ENCODE measurements at places on chromosomes 12 and 14.
A peak's percentile ranks its signal among the peaks of the same experiment; 100 is the strongest.

- no peak for DNase-seq
These were observed 192.8 kb downstream of the NTF3 start for GRCh38 chr12:5624486-5625272.

- DNase-seq = no peak
These were observed 78.7 kb downstream of the GALNT9 start for GRCh38 chr12:132250707-132251106.

- DNase-seq = no peak
These were observed 29.4 kb upstream of the SLC38A1 start for GRCh38 chr12:46298261-46298660.

DNA sequence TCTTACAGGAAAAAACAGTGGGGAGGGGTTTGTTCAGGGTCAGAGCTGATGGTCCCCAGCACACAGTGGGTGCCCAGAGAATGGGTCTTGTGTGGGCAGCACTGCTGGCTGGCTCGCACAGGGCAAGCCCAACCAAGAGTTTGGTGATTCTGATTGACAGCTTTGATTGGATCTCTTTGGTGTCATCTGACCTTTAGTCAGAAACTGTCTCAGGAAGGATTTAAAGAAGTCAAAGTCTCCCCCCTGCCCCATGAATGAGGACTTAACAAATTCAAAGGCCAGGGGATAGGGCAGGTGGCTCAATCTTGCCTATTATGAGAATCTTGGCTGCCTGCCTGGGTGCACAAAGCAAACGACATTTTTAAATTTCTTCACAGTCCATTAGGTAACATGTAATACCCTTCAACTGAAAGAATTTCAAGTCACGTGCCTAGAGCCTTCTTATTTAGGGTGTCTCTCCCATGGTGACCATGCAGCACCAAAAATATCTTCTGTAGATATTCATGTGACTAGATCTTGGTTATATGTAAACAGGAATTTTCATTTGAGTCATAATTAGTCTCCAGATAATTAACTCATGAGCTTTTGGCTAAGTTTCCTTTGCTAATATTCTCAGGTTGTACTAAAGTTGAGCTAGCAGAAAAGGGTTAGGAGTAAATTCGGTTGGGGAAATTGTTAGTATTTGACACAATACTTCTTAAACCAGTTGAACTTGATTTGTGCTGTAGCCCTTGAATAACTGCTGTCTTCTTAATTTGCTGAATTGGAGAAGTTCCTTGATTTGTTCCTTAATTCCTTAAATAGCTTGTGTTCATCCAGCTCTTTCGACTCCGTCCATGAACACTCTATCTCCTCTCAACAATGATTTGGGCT, 54.5 kb upstream of the HECTD1 start:
- no peak for DNase-seq

DNA sequence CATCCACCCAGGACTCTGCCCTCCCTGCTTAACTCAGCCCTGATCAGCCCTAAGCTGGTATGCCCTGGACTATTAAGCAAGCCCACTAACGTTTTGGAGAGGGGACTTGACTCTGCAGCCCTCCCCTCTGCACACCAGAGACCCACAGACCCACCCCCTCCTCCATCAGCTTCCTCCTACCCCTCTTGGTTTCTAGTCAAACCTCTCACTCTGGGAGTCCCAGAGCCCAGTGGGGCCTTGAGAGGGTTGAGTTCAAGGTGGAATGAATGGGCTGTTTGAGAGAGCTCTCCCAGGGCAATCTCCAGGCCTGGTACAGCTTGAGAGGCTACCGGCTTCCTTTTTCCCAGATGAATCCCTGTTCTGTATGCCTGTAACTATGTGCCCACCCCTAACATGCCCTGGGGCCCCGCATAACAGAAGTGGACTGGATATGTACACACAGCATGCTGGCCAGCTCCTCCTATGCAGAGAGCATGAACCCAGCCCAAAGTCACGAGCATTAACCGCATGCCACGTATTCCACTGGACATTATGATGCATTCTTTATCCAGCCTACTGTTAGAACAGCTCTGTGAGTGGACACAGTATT, 43.6 kb downstream of the IRF2BPL start:
- DNase-seq = no peak

DNA sequence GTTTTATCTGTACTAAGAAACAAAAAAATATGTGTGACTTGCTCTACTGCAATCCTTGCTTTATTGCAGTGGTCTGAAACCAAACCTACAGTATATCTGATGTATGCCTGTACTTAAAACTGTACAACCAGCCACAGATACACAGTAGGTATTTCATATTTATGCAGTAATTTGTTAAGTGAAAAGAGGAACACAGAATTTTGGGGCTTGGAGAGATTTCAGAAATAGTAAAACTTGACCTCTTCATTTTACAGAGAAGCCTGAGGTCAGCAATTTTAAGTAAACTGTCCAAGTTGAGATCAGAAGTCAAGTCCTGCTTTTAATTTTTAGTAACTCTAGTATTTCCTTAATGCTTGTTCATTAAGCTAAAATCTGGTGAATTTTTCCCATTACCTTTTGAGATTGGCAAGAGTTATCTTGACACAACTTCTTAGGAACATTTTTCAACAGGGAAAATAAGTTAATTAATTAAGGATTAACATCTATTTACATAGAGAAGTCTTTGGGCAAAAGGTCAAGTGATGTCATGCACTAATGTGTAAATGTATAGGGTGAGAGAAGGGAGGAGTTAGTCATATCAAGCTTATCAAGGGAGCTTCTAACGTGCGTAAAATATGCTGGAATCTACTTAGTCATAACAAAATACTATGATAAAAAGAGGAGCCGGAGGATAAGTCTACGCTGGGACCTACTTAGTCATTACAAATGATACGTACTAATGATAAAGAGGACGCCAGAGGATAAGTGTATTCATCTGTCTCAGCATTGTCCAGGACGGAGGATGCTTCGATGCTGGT, 66.0 kb upstream of the GTF2A1 start:
- DNase-seq = no peak

- DNase-seq = peak; percentile 74
These were observed 413.7 kb downstream of the PCNX1 start for GRCh38 chr14:71320734-71321573.

GRCh38 chr12:78324234-78324633, 493.5 kb downstream of the NAV3 start:
- DNase-seq = no peak

DNA sequence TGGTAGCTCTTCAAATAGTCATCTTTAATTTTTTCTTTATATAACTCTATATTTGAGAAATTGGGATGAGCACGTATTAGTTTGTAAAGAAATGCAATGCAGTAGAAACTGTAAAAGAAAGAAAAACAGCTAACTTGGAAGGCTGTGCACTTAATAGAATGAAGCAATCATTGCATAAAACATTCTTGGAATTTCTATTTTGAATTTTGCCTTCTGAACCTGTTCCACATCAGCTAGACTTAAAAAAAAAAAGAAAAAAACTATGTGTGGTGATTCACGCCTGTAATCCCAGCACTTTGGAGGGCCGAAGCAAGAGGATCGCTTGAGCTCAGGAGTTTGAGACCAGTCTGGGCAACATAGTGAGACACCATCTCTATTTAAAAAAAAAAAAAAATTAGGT, 29.4 kb downstream of the SCN8A start:
- DNase-seq = no peak

- no peak for DNase-seq
These were observed 217.4 kb upstream of the DIO2 start for GRCh38 chr14:80428671-80429070.

DNA sequence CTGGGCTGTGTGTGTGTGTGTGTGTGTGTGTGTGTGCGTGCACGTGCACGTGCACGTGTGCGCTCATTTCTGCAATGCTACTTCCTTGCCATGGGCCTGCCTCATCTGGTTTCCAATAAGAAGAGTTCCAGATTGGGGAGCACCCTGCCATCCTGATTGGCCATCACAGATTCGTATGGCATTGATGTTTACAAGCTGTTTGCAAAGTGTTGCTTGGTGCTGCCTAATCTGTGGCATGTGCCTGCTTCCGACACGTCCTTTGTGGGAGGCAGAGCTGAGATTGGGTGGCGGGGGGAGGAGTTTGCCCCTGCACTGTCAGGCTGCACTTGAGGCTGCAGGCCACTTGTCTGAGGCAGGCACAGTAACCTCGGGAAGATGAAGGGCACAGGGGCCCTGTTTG, 39.2 kb downstream of the SAMD4A start:
- DNase-seq = no peak

GRCh38 chr12:45433441-45433868, 217.6 kb downstream of the ANO6 start:
- no peak for DNase-seq

- no peak for DNase-seq
These were observed 2.5 kb downstream of the KCNH3 start for GRCh38 chr12:49541140-49541861.

GRCh38 chr14:20652996-20653975, 11.8 kb upstream of the OR6S1 start:
- DNase-seq = no peak

GRCh38 chr14:69532561-69533340, 41.9 kb downstream of the CCDC177 start:
- no peak for DNase-seq

DNA sequence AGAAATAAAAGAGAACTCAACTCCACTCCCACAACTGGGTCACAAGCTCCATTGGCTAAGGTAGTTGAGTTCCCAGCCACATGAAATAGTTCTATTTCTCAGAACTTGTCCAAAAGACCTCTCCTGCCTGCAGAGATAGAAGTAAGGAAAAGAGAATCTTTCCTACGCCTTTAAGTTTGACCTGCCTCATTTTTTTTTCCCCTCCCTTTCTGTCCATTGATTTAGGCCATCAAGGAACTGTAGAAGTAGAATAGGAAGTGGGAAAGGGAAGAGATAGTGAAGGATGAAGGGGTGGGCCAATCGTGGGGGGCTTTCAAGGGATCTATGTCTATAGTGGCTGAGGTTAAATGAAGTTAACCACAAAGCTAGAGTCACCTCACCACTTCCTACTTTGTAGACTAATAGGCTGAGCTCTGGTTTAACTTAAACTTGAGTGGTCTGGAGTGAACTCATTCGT, 13.9 kb upstream of the NUDT4 start:
- no peak for DNase-seq

DNA sequence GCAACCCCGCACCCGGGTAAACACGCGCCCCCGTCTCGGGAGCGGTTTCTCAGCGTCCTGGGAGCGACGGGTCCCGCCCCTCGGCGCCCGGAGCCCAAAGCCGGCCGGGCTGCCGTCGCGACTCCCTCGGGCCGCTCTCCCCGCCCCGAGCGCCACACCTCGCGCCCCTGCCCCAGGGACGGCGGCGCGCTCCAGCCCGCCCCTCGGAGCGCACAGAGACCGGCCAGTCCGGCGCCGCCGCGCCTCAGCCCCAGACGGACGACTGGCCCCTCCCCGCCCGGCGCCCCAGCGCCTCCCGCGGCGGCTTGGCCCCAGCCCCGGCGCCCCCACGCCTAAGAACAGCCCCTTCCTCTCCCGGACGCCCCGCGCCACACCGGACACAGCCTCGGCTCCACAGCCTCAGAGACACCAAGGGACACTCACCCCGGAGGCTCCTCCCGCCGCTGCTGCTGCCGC, 411 bp downstream of the BTBD7 start:
- DNase-seq = peak; percentile 68

DNA sequence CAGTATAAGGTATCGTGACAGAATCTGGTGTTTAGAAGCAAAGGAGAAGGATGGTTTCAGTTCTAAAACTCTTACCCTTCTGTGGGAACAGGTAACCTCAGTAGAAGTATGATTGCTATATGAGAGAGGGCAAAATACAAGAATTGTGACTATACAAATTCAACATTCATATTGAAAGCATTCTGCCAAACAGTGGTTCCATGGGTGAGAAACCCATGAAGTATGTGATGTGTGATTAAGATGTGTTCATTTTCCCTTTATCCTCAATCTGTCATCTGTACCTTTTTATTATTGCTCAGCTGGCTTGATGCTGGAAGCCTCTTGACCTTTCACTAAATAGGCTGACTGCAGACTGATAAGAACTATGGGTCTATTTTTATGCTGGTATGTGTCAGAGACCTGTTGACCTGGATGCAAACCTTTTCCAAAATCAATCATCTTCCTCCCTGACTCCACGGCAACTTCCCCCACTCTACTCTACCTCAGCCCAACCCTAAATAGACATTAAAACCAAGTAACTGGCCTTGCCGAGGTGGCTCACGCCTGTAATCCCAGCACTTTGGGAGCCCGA, 109.6 kb downstream of the STXBP6 start:
- DNase-seq = no peak

DNA sequence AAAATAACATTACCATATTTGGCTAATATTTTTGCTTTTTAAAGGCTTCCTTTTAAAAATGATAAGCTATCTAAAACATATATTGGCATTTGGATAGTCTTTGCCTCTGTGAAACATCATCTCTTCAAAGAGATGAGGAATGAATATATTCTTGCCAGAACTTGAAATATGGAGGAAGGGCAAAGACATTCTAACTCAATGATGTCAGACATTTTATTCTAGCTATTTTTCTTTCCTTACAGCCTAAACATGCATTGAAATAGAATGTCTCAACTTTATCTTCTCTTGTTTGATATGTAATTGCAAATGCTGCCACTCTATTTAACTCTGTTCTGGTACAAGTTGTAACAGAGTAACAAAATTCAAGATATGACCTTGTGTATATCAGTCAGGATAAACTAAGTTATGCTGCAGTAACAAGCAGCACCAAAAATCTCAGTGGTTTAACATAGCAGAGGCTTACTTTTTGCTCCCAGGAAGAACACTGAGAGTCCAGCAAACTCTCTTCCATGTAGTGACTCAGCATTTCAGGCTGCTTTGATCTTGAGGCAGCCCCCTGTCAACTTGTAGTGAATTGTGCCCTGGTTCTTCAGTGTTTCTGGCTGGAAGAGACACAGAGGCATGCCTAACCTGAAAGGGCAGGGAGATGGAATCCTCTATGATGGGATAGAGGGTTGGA, 11.0 kb downstream of the IRAK3 start:
- no peak for DNase-seq

DNA sequence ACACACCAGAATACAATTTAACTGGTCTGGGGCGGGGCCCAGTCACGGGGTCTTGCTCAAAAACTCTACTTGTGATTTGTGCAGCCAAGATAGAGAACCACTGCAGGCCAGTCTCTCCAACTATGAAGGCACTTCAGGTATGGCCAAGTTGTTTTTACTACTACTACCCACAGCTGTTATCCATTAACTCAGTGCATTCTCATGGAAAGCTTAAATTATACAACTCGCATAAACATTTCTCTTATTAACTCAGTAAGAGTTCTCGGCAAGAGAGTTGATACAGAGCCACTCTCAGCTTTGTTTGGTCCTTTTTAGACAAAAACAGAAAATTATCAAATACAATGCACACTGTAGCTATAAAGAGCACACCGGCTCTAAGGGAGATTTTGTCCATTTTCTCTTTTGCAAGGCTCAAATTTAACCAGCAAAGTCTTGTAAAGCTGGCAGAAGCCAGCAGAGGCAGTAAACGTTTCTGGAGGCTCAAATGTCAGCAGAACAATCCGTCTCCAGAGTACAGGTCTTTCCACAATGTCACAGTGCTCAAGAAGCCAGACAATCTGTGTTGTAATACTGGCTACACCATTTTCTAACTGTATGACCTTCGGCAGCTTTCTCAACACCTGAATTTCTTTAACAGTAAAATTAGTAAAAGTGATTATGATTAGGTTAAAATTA, 85.9 kb downstream of the PTGER2 start:
- no peak for DNase-seq

GRCh38 chr12:105214148-105214547, 21.8 kb downstream of the APPL2 start:
- DNase-seq = no peak
